ENCODE measurements at places on chromosomes 6 and 20.

GRCh38 chr6:139676718-139677117 lies 302.3 kb upstream of the CITED2 start:
- ATAC-seq, result no peak

GRCh38 chr6:37793067-37793466 lies 26.5 kb upstream of the ZFAND3 start:
- no peak for ATAC-seq

GRCh38 chr6:7445101-7445500 lies 55.5 kb downstream of the RIOK1 start:
- no peak for ATAC-seq

DNA sequence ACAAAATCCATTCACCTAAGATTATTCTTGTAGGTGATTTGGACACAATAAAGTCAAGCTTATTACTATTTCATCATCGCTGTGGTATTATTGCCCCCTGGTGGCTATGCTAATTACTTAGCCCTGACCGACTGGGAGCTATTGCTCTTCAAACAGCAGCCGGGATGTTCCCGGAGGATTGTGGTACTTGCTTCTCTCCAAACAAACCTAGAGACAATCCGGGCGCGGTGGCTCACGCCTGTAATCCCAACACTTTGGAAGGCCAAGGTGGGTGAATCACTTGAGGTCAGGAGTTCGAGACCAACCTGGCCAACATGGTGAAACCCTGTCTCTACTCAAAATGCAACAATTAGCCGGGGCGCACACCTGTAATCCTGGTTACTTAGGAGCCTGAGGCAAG lies 15.4 kb upstream of the STMND1 start:
- ATAC-seq, result no peak

DNA sequence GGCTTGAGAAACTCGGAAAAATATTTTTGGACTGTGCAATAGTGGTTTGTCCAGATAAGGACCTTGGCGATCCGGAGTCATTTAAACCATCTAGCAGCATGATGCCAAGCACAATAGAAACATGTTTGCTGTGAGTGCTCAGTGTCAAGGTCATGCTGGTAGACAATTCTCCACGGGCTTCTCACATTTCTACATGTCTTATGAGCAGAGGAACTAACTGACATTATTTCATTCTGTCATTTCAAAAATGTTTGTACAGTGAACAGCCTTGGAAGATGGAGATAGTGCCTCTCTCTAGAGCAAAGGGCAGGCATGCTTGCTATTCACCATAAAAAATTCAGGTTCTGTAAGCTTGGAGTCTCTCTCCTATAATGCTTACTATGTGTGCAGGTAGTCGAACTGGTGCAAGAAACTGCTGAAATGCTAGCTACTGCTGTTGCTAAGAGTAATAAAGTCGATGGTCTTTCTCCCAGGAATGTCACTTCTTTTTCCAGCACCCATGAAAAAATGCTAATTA lies 25.4 kb upstream of the CCN2 start:
- no peak for ATAC-seq

DNA sequence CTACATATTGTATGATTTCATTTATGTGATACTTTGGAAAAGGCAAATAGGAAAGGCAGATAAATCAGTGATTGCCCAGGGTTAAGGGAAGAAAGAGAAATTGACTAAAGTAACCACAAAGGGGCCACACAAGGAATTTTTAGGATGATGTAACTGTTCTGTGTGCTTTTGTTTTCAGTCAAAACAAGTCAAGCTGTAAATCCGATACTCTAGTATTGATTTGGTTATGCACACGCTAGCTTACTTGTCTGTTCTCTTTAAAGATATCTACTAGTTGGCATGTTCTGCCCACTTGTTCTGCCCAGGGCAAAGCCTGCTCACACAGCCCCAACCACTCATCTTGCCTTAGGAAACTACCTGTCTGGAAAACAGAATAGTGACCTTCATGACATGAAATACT lies 6.4 kb downstream of the FBXL4 start:
- ATAC-seq, result no peak

DNA sequence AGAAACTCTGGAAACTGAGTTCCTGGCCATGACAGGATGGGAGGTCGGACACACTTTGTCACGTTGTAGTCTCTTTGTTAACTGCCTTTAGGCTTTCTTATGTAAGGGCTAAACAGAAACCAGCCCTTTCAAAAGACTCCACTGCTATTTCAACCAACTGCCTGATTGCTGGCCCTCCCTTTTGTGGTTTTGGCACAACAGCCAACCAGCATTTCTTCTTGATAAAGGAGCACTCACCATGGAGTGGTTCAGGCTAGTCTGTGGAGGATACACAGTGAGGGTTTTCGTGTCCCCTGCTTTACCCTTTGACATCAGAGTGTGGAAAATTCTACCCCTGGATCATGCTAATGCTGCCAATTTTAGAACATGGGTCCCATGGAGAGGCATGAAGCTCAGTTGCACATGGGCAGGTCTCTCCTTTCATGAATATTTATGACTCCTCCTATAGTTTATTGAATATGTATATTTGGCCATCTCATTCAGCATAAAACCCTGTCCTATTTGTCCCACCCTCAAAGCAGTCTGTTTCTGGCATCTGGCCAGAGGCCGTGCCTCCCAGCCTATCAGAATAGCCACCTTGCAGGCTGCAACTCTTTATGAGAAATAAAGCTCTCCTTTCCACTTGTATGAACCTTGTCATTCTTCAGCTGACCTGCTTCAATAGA lies 148.3 kb downstream of the HS3ST5 start:
- no peak for ATAC-seq

DNA sequence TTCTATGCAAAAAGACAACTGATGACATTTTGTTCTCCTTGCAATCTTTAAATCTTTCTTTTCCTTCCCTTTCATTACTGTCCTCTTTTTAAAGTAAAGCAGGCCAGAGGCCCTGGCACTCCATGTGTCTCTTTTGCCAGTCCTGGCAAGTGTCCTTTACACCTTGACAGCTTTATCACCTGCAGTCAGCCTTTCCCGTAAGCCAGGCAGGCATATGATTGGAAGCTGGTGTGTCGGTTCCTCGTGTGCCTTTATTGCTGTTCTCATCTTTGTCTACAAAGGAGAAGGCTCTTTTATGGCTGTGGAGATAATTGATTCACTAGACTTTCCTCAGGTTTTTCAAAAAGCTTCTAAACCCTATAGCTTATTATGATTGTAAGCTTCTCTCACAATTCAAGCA lies 162.3 kb upstream of the FBXL4 start:
- ATAC-seq, result no peak

DNA sequence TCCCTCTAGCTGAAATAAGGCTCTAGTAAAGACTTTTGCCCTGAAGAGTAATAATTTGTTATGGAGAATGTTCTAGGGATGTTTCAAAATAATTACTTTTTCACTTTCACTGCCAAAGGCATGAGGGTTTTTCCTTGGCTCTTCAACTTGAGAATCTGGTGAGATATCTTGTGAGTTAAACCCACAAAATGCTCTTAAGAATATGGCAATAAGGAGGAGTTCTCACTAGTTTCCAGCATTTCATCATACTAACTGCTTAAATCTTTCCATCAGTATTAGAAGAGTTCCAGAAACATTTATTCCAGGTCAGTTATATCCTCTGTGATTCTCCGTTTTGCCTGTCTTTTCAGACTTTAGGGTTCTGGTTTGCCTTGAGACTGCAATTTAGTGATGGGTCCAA lies 785.6 kb upstream of the GJE1 start:
- no peak for ATAC-seq

- ATAC-seq, result no peak
Observed at GRCh38 chr20:13684566-13685222, 46.0 kb upstream of the TASP1 start.

- ATAC-seq, result no peak
Observed at GRCh38 chr6:39770446-39770845, 21.7 kb upstream of the DAAM2 start.

DNA sequence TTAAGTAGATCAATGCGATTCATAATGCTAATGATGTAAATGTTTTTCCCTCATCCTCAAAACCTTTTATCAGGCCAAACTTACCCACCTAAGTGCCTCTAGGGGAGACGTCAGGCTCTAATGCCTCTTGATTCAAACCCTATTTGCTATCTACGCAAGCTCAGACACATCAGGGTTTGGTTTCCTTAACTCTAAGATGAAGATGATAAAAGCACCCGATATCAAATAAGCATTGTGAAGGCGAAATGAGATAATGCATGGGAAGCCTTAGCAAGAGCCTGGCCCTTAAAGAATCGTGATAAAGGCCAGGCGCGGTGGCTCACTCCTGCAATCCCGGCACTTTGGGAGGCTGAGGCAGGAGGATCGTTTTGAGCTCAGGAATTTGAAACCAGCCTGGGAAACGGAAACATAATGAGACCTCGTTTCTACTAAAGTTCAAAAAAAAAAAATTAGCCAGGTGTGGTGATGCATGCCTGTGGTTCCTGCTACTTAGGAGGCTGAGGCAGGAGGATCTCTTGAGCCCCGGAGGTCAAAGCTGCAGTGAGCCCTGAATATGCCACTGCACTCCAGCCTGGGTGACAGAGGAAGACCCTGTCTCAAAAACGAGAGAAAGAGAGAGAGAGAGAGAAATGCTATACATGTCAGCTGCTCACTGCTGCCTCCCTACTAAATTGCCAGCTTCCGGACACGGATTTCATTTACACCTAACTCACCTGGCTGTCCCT lies 13.5 kb downstream of the CNKSR3 start:
- ATAC-seq, result no peak

- ATAC-seq, result no peak
Observed at GRCh38 chr20:12207875-12208274, 290.2 kb downstream of the BTBD3 start.

DNA sequence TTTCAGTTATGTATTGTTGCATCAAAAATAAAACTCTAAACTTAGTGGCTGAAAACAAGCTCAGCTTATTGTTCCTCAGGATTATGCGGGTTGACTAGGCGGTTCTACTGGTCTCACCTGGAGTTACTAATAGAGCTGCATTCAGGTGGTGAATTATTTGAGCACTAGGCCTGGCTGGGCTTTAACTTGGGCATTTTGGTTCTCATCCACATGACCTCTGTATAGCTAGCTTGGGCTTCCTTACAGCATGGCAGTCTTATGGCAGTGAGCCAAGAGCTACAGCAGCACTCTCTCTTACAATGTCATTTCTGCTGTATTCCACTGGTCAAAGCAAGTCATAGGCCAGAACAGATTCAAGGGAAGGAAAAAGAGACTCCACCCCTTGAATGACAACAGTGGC lies 1.6 kb downstream of the PGBD1 start:
- ATAC-seq, result no peak

- ATAC-seq, result no peak
Observed at GRCh38 chr6:88008411-88008810, 39.2 kb upstream of the SPACA1 start.
